ENCODE measurements at places on chromosomes 4 and X.
A peak's percentile ranks its signal among the peaks of the same experiment; 100 is the strongest.

GRCh38 chr4:100083289-100083688, 107.0 kb downstream of the DDIT4L start:
- no peak for DNase-seq
- H3K4me3 ChIP-seq = no peak overlapping the region
- no peaks in the 10 kb centered on the region for H3K27me3 ChIP-seq
- peaks cover 4% of the 10 kb centered on the region for H3K4me1 ChIP-seq
- no peak overlapping the region for H3K27ac ChIP-seq

DNA sequence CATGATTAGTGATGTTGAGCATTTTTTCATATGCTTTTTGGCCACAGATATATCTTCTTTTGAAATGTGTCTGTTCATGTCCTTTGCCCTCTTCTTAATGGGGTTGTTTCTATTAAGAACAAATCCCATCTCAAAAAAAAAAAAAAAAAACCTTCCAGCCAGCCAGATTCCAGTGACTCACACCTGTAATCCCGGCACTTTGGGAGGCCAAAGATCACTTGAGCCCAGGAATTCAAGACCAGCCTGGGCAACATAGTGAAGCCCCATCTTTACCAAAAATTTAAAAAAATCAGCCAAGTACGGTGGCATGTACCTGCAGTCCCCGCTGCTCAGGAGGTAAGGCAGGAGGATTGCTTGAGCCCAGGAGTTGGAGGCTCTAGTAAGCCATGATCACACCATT, 5.1 kb downstream of the RAB33B start:
- no peak for DNase-seq
- H3K27ac ChIP-seq = no peak overlapping the region
- H3K27me3 ChIP-seq = no peaks in the 10 kb centered on the region
- peaks cover 51% of the 10 kb centered on the region for H3K4me1 ChIP-seq

GRCh38 chr4:16909281-16909680, 10.8 kb upstream of the LDB2 start:
- no peak overlapping the region for H3K4me3 ChIP-seq
- no peak for DNase-seq
- no peaks in the 10 kb centered on the region for H3K27me3 ChIP-seq
- no peak overlapping the region for H3K27ac ChIP-seq
- no peaks in the 10 kb centered on the region for H3K36me3 ChIP-seq

GRCh38 chr4:70829015-70829414, 10.7 kb downstream of the GRSF1 start:
- no peak overlapping the region for H3K4me3 ChIP-seq
- no peak for DNase-seq

DNA sequence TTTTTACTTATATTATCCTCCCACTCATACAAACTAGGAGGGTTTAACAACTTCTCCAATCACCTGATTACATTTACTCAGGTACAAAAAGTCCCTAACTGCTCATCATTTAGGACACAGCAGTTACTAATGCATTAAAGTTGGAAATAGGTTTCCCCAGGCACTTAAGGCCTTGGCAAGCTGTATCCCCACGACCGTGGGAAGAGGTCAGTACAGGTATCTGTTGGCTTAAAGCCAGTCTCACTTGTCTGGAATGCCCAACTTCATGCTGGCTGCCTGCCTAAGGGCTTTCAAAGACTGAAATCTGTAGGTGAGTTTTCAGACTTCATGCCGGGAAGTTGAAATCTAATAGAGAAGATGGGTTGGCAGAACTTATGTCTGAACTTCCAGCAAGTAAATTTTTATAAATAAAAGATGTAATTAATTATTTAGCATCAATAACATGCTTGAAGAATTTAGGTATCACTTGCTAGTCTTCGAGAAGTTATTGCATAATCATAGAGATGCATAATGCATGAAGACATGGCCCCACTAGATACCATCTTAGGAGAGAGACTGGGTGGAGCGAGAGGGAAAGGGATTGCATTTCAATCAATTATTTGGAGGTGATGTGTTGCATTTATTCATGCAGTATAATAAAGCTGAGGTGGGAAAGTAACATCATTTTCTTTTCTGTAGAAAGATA, 54.2 kb downstream of the SCD5 start:
- H3K27ac ChIP-seq = no peak overlapping the region
- no peak overlapping the region for H3K4me3 ChIP-seq
- no peaks in the 10 kb centered on the region for H3K36me3 ChIP-seq

DNA sequence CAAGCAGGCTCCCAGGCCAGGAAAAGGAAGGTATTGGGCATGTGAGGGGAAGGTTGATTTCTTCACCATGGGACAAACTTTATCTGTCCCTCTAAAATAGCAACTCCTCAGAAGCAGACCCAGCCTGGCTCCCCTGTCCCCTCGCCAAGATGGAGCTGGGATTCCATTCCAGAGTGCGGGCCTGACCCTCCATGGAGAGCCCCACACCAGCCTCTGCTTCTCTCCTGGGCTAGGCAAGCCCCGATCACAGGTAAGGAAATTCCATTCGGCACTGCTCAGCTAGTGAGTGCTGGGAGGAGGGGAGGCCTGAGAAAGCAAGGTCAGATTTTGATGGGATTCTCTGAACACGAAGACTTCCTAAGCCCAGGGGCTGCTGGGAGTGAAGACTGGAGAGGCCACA, 98.4 kb downstream of the EFNB1 start:
- no peak overlapping the region for H3K4me3 ChIP-seq
- DNase-seq = no peak
- no peaks in the 10 kb centered on the region for H3K27me3 ChIP-seq
- H3K36me3 ChIP-seq = no peaks in the 10 kb centered on the region
- no peak overlapping the region for H3K27ac ChIP-seq

DNA sequence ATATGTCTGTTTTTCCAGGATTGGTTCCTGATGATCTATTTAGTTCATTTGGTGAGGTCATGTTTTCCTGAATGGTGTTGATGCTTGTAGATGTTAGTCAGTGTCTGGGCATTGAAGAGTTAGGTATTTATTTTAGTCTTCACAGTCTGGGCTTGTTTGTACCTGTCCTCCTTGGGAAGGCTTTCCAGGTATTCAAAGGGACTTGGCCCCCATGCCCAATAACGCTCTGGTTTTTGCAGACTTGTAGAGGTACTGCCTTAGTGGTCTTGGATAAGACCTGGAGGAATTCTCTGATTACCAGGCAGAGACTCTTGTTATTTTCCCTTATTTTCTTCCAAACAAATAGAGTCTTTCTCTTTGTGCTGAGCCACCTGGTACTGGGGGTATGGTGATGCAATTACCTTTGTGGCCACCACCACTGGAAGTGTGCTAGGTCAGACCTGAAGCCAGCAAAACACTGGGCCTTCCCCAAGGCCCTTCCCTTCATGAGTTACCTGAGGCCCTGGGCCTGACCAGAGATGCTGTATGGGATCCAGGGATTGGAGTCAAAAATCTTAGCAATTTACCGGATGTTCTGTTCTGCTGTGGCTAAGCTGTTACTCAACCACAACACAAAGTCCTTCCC, 63.3 kb upstream of the RXFP1 start:
- H3K27ac ChIP-seq = no peak overlapping the region
- no peaks in the 10 kb centered on the region for H3K36me3 ChIP-seq
- DNase-seq = no peak
- no peaks in the 10 kb centered on the region for H3K4me1 ChIP-seq
- no peak overlapping the region for H3K4me3 ChIP-seq

DNA sequence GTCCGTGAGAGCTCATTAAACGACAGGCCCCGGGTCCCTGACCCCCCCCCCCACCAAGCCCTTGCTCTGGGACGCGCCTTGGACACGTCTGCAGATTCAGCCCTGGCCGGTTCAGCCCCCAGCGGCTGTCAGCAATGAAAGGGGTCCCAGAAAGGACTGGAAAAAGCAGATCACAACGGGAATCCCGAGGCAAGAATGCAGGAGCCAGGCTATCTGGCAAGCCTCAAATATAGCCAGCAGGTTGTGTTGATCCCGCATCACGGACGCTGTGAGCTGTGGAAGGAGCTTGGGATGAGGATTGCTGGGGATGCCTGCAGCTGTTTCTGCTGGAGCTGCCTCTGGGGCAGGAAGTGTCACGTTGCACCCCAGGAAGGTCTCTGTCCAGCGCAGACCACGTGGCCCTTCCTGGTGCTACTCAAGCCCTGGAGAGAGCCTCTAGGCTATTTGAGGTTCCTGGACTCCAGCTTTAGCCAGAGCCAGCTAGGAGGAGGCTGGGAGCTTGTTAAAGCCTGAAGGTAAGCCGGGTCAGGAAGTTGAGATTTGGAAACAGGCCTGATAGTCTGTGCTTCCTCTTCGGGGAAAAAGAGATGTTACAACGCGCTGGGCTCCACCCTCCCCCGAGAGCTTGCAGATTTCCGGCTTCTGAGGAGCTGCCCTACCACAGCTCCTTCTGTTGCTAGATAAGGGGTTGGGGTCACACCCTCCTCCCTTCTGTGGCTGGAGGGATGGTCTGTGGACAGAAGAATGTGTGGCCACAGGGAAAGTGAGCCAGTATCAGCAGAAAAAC, 19.3 kb upstream of the CSF2RA start:
- no peak for DNase-seq
- H3K36me3 ChIP-seq = no peaks in the 10 kb centered on the region
- peak overlapping the region; percentile 63 for H3K27ac ChIP-seq
- H3K4me3 ChIP-seq = peak overlapping the region; percentile 21

GRCh38 chrX:141733371-141733770, 34.8 kb upstream of the SPANXD start:
- no peak overlapping the region for H3K4me3 ChIP-seq
- H3K4me1 ChIP-seq = no peaks in the 10 kb centered on the region
- H3K27ac ChIP-seq = no peak overlapping the region
- no peaks in the 10 kb centered on the region for H3K27me3 ChIP-seq
- no peak for DNase-seq

GRCh38 chr4:188160406-188160805, 21.2 kb downstream of the TRIML1 start:
- no peaks in the 10 kb centered on the region for H3K4me1 ChIP-seq
- no peaks in the 10 kb centered on the region for H3K36me3 ChIP-seq
- H3K27ac ChIP-seq = no peak overlapping the region
- H3K27me3 ChIP-seq = no peaks in the 10 kb centered on the region
- DNase-seq = no peak

DNA sequence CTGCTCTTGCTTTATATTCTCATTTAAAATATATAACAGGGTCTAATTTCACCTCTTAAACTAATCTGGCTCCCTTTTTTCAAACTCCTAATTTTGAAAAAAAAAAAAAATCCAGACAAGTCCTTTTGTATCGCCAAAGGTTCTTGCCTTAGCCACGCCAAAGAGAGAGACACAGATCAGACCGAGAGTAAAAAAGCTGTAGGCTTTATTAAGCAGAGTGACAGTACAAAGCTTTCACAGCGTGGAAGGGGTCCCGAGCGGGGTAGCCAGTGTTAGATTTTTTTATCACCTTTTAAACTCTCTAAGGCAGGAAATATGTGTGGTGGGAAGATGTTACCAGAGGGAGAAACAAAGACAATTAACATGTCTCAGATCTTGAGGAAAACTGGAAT, 54.1 kb downstream of the PAGE2 start:
- no peak overlapping the region for H3K4me3 ChIP-seq
- no peaks in the 10 kb centered on the region for H3K27me3 ChIP-seq
- H3K27ac ChIP-seq = no peak overlapping the region
- no peaks in the 10 kb centered on the region for H3K4me1 ChIP-seq
- no peaks in the 10 kb centered on the region for H3K36me3 ChIP-seq

DNA sequence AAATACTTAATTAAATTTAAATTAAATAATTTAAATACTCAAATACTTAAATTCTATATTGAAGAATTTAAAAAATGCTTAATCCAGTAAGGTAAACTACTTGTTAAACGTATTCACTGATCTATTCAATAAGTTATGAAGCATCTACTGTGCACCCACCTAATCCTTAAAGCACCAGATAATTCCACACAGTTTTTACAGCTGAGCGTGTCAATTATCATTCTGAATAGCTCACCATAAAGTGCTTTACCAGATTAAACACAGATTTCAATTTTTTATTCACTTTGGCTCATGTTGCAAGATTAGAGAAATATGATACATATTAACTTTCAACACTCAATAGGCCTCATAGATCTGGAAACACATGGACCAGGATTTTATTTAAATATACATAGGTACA, 79.2 kb upstream of the DDIT4L start:
- no peaks in the 10 kb centered on the region for H3K36me3 ChIP-seq
- no peak overlapping the region for H3K4me3 ChIP-seq
- H3K27me3 ChIP-seq = no peaks in the 10 kb centered on the region
- no peak overlapping the region for H3K27ac ChIP-seq

GRCh38 chr4:28209371-28209924, 1348.8 kb downstream of the STIM2 start:
- H3K4me3 ChIP-seq = no peak overlapping the region
- H3K4me1 ChIP-seq = no peaks in the 10 kb centered on the region
- no peaks in the 10 kb centered on the region for H3K27me3 ChIP-seq
- H3K27ac ChIP-seq = no peak overlapping the region
- no peak for DNase-seq

GRCh38 chr4:123876671-123877101, 480.1 kb downstream of the SPRY1 start:
- no peak overlapping the region for H3K4me3 ChIP-seq
- peaks cover 2% of the 10 kb centered on the region for H3K4me1 ChIP-seq
- no peaks in the 10 kb centered on the region for H3K27me3 ChIP-seq
- no peak overlapping the region for H3K27ac ChIP-seq
- DNase-seq = no peak

Measured in suprapubic skin (tissue), 4 donors.